ENCODE measurements at places on chromosomes 13 and 19.

- no peak for DNase-seq
These were observed 9.1 kb downstream of the LDLR start for GRCh38 chr19:11098327-11098726.

DNA sequence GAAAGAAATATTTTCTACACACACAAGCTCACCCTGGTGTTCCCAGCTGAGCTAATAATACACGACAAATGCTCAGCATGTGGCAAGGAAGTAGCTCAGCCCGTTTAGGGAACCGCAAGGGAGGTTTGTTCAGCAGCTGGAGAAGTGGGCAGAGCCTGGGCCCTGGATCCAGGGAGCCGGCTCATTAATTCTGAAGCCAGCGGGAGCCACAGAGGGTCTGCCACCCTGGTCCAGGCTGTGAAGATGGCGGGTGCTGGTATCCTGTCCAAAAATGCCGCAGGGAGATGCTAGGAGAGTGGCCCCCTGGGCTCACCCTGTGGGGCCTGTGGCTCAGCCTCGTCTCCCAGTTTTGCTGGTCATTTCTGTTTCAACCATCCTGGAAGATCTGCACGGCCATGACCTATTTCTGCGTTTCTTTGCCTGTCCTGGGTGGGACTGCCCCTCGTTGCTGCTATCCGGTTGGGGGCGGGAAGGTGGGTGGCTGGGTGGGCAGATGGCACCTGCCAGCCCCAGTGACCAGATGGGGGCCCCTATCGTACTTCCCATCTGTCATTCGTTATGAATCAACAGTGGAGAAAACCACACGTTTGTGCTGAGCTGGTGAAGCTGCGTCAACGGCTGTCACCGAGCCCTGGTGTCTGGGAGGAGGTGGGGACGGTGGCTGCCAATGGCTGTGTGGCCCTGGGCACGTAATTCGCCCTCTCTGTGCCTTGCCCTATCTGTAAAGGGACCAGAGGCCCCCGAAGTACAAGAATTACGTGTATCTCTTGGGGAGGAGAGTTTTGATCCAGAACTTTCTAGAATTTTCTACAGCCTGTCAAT, 2.7 kb upstream of the GNA15 start:
- DNase-seq, result peak; percentile 46

DNA sequence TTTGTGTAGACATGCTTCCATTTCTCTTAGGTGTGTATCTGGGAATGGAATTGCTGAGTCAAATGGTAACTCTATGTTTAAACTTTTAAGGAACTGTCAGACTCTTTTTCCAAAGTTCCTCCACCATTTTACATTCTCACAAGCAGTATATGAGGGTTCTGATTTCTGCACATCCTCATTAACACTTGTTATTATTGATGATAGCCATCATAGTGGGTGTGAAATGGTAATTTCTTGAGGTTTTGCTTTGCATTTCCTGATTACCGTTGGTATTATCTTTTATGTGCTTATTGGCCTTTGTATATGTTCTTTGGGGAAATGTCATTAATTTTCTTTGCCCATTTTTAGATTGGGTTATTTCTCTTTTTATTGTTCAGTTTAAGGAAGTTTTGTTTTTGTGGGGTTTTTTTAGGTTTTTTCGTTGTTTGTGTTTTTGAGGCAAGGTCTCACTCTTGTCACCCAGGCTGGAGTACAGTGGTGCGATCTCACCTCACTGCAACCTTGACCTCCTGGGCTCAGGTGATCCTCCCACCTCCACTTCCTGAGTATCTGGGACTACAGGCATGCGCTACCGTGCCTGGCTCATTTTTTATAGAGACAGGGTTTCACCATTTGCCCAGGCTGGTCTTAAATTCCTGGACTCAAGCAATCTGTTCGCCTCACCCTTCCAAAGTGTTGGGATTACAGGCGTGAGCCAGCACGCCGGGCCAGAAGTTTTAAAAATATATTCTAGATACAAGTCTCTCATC, 34.3 kb downstream of the NAA16 start:
- no peak for DNase-seq

DNA sequence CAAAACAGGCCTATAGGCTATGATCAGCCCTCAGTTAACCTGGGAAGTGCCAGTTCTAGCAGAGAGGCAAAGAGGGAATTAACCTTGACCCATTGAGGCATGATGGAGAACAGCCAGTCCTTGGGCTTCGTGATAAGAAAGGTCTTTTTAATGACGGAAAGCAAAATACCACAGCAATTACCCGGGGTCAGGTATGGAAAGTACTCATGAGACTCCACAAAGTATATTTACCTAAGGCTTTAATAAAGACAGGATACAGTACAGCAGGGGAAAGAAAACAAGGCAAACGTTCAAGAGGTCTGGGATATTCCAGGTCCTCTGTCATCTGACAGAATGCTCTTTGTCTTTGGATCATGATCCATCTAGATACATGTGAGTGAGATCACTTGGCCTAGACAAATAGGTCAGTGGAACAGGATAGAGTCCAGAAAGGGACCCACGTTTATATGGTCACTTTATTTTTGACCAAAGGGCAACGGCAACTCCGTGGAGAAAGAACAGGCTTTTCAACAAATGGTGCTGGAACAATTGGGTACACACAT, 52.2 kb downstream of the WDFY2 start:
- no peak for DNase-seq

DNA sequence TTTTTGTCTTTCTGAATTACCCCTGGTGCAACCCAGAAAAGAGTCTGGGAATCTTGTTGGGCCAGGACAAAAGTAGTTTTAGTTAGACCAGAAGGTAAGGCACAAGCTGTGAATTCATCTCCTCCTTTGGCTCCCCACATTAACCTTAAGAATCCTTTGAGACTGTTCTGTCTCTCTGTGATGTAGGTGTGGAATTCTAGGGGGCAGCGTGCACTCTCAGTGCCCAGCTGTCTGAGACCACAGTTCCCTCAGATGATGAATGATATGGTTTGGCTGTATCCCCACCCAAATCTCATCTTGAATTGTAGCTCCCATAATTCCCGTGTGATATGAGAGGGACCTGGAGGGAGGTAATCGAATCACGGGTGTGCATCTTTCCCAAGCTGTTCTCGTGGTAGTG, 43.9 kb downstream of the ZNF506 start:
- no peak for DNase-seq

- DNase-seq, result no peak
These were observed 706 bp downstream of the SERP2 start for GRCh38 chr13:44374348-44374712.

GRCh38 chr19:16449330-16449961, 22.3 kb downstream of the EPS15L1 start:
- no peak for DNase-seq

DNA sequence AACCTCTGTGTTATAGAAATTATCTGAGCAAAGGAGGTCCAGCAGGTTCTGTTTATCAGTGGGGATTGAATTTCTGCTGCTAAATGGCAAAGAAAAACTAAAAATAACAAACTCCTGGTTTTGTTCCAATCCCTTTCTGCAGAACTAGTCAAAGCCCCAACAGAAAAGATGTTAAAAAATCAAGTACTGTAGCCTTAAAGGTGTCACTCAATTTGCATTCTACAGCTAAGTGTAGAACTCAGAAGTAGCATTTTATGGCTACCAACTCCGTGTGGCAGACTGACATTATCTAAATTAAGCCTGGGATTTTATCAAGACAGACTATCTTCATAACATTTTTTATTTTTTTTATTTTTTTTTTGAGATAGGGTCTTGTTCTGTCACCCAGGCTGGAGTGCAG, 91.5 kb upstream of the SLC15A1 start:
- DNase-seq, result no peak

DNA sequence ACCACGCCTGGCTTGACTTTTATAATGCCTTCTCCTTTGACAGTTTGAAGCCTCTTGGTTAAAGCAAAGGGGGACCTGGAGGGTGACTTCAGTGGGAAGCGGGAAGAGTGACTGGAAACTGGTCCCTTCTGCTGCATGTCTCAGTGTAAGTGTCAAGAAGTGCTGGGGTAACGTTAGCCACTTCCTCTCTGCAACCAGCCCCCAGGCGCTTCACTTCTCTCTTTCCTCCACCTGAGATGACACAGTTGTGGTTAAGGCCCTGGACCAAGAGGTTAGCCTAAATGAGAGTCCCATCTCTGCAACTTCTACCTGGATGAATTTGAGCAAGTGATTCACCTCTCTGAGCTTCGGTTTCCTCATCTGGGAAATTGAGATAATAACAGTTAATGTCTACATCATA, 16.3 kb downstream of the LEUTX start:
- no peak for DNase-seq

- no peak for DNase-seq
These were observed 16.9 kb upstream of the LAMP1 start for GRCh38 chr13:113280126-113280525.

DNA sequence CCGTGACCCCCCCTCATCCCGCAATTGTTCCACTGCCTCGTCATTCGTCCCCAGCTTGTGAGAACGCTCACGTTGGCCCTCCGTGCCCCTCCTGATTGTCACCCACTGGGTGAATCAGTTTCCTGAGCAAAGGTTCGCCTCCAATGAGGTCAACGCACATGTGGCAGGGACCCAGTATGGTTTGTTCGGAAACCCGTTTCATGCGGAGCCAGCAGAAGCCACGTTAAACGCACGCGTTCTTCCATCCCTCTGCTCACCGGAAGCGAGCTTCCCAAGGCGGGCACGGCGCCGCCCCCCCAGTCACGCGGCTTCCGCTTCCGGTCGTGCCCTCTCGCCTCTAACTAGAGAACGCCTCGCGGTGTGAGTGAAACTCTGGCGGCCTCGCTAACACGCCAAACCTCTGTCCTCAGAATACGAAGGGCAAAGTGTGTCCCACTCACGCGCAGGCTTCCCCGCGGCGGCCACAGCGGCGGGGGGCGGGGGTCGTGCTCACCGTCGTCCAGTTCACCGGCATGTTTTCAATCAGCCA, 18.0 kb upstream of the CFAP97D2 start:
- DNase-seq, result no peak

DNA sequence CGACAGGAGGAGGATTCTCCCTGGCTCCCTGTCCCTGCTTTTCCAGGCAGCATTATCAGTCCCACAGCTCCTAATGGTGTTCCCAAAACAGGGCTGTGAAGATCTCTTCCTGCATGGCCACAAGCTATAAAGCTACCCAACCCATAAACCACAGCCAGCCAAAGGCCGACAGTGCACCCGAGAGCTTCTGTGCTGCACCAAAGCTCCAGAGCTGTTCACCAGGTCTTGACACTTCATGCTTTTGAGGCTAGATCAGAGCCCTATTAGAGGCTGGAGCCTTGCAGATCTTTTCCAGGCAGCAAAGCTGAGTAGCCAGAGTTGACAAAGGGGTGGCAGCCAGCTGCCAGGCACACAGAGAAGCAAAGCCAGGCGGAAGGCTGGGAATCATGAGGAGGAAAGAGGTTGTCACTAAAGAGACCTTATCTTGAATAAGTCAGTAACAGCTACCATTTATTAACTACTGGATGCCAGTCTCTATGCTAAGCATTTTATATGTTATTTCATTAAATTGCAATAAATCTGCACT, 180.4 kb downstream of the KATNAL1 start:
- DNase-seq, result no peak

- no peak for DNase-seq
These were observed 384 bp downstream of the TRAPPC2B start for GRCh38 chr19:57363688-57364181.
